Ureter (tissue), 1 donor: ENCODE measurements at places on chromosomes 6 and 20.

DNA sequence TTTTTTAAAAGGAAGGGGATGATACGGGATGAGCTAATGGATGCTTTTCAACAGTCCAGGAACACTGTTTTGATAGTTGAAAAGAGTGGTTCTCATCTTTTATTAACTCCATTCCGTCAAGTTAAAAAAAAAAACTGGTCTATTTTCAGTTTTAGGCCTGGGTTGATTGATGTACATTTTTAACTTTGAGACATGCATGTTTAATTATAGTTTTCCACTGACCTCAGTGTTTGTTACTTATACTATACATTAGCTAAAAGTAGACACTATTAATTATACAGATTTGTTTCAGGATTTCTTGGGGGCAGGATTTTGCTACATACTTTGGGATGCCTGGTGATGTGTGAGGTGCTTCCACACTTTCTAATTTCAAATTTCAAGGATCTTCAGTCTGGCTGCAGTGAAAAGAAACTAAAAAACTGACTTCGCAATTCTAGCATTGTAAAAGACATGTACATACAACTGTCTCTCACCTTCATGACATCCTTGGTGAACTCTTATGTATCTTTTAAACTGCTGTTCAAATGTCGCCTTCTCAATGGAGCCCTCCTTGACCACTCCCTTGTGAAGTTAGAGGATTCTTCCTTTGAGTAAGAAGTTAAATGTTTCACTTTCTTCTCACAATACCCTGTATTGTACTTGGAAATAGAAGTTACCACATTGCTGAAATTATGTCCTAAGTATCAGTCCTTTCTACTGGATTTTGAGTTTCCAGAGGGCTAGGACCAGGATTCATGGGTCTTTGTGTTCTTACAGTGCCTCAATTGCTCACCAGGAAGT, 101.7 kb downstream of the TSHZ2 start:
- DNase-seq: no peak

DNA sequence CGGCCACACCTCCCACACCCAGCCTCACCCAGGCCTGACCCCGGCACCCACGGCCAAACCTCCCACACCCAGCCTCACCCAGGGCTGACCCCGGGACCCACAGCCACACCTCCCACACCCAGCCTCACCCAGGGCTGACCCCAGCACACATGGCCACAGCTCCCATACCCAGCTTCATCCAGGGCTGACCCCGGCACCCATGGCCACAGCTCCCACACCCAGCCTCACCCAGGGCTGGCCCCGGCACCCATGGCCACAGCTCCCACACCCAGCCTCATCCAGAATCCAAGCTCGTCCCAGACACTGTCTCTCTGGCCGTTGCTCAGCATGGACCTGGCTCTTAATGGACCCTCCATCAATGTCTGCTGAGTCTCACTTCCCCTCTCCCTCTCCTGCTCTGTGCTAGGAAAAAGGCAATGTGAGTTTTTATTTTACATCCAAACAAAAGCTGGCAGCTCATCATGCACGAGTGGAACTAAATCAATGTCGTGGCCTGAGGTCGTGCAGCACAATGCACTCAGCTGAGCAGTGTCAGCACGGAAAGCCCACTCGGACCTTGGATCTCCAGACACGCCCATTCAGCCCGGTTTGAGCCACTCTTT, 36.1 kb downstream of the NINL start:
- no peak for DNase-seq

DNA sequence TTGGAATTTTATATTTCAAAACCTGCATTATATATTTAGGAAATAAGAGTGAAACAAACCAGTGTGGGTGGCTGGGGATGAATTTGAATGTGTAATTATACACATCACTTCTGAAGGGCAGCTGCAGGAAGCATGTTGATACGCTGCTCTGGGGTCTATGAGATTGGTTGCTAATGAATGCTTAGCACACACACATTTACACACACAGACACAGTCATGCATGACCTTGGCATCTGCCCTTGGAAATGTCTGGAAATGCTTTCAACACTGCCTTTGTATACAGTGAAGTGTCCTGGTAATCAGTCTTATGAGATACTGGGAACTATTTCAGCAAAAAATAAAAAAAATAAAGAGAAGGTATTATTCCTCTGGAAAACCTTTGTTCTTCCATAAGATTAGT, 83.4 kb downstream of the ELOVL4 start:
- DNase-seq: no peak

DNA sequence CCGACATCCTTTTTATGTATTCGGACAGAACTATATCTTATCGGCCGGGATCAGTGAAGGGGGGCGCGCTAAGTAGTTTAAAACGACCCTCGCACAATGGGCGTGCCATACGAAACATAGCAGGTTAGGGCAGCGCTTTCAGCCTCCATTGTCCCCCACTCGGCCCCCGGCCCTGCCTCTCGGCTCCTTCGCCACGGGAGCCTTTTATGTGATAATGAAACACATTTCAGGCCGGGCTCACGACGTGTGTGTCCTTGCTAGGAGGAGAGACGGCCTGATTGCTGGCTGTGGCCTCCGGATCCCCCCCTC, 5.3 kb downstream of the FOXA2 start:
- DNase-seq: no peak

DNA sequence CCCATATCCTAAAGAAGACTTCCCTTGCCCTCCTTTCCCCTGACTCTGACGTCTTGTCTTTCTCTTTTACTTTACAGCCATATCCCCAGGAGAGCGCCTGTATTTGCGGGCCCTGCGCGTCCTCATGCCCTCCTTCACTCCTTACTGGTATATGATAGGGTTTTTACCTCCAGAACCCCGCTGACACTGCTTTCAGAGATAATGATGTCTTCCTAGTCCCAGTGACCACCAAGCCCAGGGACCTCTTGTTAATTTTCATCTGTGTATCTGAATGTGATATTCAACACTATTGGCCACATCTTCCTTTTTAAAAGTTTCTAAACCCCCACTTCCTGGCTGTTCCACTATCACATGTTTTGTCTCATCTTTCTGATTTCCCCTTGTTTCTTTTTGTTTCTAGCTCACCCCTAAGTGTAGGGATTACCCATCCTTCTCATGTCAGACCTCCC, 102.0 kb downstream of the HIVEP1 start:
- no peak for DNase-seq

- DNase-seq: no peak
These were observed 338.0 kb upstream of the PTCHD4 start for GRCh38 chr6:48449002-48449401.

- no peak for DNase-seq
These were observed 188.3 kb downstream of the ATXN1 start for GRCh38 chr6:16572943-16573342.

DNA sequence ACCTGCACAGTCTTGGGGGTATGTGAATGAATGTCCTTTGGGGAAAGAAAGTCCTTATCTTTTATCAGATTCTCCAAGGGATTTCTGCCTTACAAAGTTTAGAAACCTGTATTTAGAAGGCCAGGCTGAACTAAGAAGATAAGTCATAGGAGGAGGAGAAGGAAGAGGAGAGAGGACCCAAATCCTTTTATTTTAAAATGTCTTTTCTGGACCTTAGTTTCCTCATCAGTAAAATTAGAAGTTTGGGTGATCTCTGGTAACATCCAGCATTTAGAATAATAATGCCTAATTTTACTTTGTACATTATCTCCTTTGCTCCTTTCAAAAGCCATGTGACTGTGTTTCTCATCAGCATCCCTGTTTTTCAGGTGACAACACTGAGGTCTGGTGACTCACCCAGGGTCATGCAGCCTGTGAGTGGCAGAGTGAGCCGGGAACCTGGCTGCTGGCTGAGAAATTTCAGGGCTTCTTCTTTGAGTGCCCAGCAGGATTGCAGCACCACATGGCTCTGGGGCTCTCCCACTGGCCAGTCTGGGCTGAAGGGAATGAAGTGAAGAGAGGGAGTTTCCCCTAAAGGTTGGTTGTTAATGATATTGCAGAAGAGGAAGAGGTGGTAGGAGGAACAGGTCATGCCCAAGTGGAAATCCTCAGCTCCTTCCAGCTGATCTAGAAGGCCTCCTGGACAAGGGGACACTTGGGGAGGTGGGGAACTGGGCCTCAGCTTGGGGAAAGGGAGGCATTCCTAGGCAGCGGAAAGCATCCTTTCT, 34.0 kb downstream of the VEGFA start:
- no peak for DNase-seq
